ENCODE measurements at places on chromosomes 4 and X. TPM values are rescaled to one million over a fixed set of nuclear protein-coding genes. Genes with fewer than 3 reads are reported as not detected.

GRCh38 chr4:36549992-36550391, 268.6 kb downstream of the DTHD1 start:
- DNase-seq = no peak

DNA sequence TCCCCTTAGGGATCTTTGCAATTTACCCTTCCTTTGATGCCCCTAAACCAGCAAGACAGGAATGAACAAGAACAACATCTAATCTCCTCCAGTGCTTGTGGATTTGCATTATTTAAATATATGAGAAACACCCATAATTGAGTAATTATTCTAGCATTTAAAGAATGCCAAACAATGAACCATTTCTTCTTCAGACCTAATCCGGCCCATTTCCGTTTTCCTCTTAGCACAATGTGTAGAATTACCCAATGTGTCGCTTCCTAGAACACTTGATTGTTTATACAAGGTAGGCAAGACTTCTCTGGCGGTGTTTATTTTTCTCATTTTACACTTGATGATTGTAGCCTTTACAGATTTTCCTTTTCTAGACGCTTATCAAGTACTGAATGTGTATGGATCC, 43.5 kb downstream of the CLDN34 start:
- no peak for DNase-seq

Gene GPAT3
- total RNA-seq = 1.3 TPM

Gene SPANXN3
- not detected for total RNA-seq

Gene PLP1
- total RNA-seq = not detected

DNA sequence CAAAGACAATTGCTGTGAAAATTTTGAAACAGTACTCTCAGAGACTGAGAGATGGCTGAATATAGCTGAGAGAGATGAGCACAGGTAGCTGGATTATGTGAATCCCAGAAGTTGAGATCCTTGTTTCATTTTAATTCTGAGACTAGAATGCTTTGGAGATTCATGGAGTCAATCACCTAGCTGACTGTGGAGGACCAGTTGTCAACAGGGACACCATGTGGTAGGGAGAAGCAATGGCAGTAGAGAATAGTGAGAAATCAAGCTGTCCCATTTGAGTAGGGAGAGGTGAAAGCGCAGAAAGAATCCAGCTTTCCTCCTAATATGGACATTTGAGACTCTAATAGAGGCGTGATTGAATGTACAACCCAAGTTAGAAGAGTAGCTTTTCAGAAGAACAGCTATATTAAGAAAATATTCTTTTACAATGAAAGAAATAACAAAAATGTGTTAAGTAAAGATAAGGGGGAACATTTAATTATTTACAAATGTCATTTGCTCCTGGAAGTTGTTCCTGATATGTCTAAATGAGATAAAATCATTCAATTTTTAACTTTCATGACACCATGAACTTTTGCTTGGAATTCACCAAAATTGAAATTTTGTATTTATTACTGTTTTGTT, 30.3 kb upstream of the GLRB start:
- DNase-seq = no peak

- no peak for DNase-seq
Measured at GRCh38 chr4:55925241-55925640, 23.5 kb upstream of the CEP135 start.

Gene MTNR1A
- total RNA-seq = not detected

Gene TCEANC
- total RNA-seq = 1.9 TPM

Gene ARHGAP36
- not detected for total RNA-seq

DNA sequence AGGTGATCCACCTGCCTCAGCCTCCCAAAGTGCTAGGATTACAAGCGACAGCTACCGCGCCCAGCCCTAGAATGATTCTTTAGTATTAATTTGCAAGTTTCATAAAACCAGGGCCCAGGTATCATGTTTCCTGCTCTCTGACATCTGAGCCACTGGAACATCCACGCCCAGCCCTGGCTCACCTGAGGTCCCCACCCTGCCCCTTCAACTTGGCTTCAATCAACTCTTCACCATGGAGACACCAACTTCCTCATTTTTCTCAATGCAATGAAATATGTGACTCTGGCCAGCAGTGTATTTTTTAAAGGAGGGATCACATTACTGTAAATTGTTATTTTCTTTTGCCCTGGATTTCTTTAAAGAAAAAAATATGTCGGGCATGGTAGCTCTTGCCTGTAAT, 3.9 kb downstream of the PRSS12 start:
- DNase-seq = no peak

Gene LUZP4
- not detected for total RNA-seq

Gene NPY1R
- not detected for total RNA-seq

Gene SLC2A9
- 0.76 TPM for total RNA-seq

GRCh38 chr4:88809576-88810219, 112.1 kb upstream of the NAP1L5 start:
- DNase-seq = no peak

Measured in activated CD4-positive, alpha-beta T cell treated with anti-CD3 and anti-CD28 coated beads for 36 hours (primary cell).